ENCODE measurements at places on chromosomes 5 and 9. TPM values are rescaled to one million over a fixed set of nuclear protein-coding genes. Genes with fewer than 3 reads are reported as not detected.

DNA sequence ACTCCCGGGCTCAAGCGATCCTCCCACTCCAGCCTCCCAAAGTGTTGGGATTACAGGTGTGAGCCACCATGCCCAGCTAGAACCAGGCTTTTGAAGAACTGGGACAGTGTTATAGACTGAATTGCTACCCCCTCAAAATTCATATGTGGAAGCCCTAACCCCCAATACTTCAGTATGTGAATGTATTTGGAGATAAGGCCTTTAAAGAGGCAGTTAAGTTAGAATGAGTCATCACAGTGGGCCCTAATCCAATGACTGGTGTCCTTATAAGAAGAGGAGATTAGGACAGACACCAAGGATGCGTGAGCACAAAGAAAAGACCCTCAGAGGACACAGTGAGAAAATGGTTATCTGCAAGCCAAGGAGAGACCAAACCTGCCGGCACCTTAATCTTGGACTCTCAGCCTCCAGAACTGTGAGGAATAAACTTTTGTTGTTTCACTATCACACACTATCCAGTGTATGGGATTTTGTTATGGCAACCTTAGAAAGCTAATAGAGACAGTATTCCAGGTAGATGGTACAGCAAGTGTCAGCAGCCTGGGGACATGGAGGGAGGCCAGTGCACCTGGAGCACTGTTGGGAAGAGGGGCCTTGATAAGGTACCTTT is 31.4 kb upstream of the ERGIC1 start:
- DNase-seq: no peak

DNA sequence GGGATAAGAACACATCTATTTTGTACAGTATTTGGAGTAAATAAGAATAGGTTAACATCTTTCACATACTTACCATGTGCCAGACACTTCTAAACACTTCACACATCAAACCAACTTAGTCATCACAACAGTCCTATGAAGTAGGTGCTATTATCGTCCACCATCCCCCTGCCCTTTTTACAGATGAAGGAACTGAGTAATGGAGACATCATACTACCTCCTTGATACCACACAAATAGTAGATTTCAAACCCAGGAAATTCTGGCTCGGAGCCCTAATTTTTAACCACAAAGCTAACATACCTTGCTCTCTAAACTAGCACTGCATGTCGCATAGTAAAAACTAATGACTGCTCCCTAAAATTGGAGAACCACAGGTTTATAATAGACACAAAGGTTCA is 4.2 kb upstream of the ZNF366 start:
- DNase-seq: no peak

DNA sequence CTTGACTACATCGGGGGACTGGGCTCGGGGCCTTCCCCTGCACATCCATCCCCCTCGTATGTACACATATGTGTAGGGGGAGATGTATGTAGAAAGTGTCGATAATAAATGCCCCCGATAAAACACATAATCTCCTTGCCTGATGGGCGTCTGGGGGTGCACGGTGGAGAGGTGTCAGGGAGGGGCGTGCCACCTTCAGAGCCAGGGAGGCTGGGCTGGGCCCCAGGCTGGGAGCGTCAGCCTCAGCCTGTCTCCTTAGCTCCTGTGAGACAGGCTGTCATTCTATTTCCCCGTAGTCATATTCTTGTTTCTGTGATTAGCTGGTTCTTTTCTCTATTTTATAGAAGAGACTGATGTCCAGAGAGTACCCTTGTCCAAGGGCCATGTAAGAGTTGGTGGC is 4.7 kb upstream of the RXRA start:
- DNase-seq: no peak

DNA sequence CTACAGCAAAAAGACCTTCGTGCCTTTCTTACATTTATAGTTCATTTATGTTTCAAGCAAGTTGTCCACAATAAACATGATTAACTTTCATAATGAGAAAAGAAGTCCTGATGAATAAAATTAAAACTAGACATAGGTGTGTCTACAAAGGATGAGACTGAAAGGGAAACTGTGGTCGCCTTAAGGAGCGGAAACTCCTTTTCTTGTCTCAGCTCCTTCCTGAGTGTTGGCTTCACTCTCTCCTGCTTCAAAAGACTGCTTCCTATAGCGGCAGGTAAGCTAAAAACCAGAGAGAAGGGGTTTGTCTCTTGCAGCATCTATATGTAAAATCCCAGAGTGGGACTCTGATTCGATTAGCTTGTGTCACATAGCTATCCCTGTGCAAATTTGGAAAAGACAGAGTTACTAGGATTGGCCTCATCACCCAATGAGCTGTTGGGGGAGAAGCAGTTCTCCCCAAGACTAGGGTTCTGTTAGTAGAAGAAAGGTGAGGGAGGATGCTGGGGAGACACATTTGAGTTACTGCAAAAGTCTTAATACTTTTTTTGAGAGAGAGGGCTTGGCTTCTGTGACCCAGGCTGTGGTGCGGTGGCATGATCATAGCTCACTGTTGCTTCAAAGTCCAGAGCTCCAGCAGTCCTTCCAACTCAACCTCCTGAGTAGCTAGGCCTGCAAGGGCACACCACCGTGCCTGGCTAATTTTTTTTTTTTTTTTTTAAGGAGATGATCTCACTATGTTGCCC is 16.8 kb upstream of the CTSL start:
- no peak for DNase-seq

GRCh38 chr9:135879619-135880018 is 27.7 kb downstream of the CAMSAP1 start:
- DNase-seq: no peak

DNA sequence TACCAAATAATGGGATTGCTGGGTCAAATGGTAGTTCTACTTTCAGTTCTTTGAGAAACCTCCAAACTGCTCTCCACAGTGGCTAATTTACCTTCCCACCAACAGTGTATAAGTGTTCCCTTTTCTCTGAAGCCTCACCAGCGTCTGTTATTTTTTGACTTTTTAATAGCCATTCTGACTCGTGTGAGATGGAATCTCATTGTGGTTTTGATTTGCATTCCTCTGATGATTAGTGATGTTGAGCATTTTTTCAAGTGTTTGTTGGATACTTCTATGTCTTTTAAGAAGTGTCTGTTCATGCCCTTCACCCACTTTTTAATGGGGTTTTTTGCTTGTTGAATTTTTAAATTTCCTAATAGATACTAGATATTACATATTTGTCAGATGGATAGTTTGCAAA is 28.4 kb upstream of the SUSD1 start:
- no peak for DNase-seq

GRCh38 chr9:96612105-96612965 is 7.3 kb downstream of the CDC14B start:
- DNase-seq: peak; percentile 53

GRCh38 chr5:141208478-141208877 is at the start of gene PCDHB12:
Gene PCDHB12 (plus strand): TSS chr5:141208719. CDS start chr5:141208908, 189 bp downstream.
- DNase-seq: peak; percentile 20

DNA sequence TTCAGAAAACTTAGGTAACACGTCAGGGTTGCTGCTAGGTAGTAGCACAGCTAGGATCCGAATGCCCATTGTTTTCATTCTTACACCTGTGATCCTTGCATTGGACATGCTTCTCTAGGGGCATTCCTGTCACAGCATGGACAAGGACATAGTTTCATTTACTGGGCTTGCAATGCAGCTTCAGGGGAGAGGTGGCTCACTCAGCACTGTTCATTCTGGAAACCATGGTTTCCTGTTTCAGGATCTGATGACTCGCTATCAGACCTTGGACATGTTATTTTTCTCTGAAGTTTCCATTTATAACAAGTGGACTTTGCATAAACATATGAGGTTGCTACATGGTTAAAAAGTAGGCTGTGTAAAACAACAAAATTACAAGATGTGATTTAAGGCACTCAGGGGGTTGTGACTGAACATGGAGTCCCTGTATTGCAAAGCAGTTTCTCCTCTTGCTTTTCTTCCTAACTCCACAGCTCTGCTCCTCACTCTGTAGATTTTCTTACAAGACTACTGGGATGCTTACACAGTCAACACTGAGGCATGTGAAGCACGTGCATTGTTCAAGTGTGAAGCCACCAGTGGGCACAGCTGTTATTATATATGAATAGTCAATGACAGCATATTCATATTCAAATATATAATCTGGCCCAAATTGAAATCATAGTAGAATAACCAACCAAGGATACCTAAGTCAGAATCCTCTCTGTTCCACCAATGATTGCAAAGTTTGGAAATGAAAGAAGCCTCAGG is 66.1 kb upstream of the STK32A start:
- DNase-seq: no peak

- DNase-seq: no peak
Measured at GRCh38 chr9:27655441-27655840, 82.2 kb upstream of the C9orf72 start.

DNA sequence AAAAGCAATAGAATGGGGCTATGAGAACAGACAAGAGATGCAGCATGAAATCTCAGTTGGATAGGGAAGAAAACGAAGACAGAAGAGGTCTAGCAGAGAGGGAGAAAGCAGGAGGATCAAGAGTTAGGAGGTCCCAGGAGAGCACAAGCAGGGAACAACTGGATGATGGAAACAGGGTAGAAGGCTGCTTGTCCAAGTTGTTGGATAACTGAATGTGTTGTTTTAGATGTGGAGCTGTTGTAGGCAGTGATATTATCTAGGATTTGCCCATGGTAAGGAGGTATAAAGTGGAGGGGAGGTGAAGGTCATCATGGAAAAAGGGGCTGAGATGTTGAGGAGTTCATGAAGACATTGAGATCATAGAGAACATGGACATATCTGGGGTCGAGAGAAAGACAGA is 12.4 kb upstream of the RHOBTB3 start:
- no peak for DNase-seq

DNA sequence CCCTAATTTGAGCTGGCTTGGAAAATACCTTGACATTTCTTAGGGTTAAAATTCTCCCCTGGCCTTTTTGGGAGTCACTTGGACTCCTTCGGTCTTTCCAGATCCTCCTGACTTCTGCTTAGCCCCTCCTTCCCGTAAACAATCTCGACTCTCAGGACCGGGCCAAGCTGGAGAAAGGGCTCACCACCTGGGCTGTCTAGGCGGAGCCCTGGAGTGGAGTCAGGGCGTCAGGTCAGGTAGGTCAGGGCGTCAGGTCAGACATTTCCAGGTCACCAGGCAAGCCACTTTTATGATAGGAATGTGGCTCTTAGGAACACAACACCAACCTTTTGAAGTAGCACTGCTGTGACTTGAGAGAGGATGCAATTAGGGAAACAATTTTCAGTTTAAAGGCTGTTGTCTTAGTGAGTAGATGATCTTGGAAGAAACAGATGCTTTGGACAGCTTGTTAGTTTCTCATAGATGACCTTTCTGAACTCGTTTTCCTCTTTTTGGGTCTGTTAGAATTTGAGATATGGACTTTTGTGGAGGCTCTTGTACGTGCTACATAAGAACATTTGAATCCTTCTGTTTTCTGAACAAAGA is 12.8 kb downstream of the OSTF1 start:
- no peak for DNase-seq

GRCh38 chr9:134138292-134138691 is 2.4 kb downstream of the WDR5 start:
- no peak for DNase-seq

DNA sequence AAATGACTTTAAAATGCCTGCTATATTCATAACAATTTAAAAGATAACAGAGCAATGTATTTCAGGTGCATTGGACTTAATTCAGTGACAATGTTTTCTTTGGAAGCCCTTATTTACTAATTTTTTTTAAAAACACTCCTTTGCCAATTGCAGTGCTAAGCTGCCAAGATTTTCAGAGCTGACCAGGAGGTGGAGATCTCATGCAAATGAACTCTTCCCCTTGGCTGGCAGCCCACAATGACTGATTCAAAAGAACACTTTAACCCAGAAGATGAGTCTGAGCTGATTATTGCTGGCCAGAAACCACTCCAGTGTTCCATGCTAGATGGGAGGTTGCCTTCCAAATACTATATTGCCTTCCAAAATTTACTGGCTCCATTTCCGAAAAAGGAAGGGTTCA is 128.3 kb upstream of the CCNH start:
- peak; percentile 26 for DNase-seq

DNA sequence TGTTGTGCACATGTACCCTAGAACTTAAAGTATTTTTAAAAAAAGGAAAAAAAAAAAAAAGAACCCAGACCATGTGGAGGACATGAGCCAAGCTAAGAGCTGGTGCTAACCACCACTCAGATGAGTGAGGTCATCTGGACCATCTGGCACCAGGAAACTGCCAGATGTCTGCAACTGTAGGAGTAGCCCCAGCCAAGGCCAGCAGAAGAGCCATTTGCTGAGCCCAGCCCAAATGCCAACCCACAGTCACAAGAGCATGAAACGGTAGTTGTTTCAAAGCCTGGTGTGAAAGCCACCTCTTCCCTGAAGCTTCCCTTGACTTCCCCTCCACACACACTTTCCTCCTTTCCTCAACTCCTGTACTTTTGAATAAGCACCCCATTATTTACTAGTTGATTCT is 69.2 kb upstream of the FCN1 start:
- no peak for DNase-seq

DNA sequence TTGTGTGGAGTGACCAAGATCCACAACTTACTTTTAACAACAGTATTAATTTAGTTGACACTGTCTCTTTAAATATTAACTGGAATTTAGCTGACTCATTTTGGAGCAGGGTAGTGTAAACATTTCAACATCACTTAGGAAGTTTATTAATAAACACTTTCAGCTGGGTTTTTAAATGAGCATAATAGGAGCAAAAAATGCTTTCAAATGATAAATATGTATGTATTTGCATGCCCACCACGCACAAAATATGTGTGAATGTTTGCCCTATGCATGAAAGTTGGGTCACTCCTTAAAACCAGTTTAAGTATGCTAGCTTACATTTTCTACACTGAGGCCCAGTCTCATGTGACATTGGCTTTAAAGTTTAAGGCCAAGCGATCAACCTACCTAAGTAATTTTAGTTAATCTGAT is 2.9 kb downstream of the ZFAND5 start:
- no peak for DNase-seq

The TSLP gene
- 3.3 TPM for total RNA-seq

The GRAMD2B gene
- not detected for total RNA-seq

The SHISAL2B gene
- total RNA-seq: not detected
